ENCODE measurements at places on chromosomes 5 and 9.

DNA sequence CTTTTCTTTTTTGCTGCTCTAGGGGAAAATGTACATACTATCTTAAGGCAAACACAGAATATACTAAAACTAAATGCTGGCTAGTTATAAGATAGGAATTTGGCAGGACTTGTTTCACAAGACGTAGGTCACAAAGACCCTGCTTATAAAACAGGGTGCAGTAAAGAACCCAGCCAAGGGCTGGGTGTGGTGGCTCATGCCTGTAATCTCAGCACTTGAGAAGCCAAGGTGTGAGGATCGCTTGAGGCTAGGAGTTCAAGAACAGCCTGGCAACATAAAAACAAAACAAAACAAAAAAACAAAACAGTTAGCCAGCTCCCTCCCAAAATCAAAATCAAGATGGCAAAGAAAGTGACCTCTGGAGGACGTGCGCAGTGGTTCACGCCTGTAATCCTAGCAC lies 49.5 kb upstream of the DENND4C start:
- no peak for DNase-seq

GRCh38 chr9:7982907-7983306 lies 183.3 kb upstream of the DMAC1 start:
- no peak for DNase-seq

DNA sequence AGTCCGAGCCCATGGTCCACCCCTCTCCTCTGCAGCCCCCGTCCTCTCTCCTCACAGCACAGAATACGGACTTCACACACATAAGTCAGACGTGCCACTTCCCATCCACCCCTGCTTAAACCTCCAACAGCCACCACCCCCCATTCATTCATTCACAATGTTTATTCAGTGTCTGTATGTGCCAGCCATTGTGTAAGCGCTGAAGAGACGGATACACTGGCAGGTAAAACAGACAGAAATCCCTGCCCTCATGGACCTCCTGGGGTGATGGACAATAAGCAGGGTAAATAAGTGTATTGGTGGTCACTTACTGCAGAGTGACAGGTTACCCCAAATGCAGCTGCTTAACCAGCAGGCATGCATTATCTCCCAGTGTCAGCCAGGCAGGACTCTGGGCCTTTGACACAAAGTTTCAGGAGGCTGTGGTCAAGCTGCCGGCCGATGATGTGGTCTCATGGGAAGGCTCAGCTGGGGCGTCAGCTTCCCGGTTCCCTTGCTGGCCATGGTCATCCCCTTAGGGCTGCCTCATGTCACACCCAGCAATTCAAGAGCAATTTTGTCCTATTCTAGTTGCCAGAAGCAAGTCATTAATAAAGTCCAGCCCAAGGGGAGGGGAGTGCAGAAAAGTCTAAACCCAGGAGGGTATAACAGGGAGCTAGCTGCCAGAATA lies 1.8 kb upstream of the PAXX start:
- no peak for DNase-seq

DNA sequence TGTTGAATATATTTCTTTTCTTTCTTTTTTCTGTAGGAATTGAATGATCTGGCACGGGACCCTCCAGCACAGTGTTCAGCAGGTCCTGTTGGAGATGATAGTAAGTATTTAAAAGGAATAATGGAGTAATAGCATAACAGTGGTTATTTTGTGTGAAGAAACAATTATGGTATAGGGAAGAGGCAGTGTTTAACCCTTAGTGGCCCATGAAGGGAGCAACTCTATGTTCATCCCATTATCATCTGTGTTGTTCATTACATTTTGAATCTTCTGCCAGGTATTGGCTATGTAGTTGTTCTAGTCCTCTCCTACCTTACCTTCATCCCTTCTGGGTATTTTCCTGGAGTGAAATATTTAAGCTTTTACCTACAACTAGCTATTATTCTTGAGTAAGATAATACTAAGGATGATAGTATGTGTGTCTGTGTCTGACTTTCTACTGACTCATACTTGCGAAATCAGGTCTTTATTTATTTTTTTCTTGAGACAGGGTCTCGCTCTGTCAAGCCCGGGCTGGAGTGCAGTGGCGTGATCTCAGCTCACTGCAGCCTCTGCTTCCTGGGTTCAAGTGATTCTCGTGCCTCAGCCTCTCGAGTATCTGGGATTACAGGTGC lies 39.3 kb downstream of the UBE2D2 start:
- DNase-seq: no peak

GRCh38 chr9:89471390-89471789 lies 26.5 kb downstream of the SEMA4D start:
- DNase-seq: no peak

GRCh38 chr9:120583958-120584369 lies 4.0 kb upstream of the CDK5RAP2 start:
- DNase-seq: no peak

- no peak for DNase-seq
Observed at GRCh38 chr5:40552981-40553380, 126.7 kb upstream of the PTGER4 start.

Measured in urinary bladder (tissue), 4 donors.